ENCODE measurements at places on chromosomes 16 and 17.

- DNase-seq: no peak
Observed at GRCh38 chr17:2704031-2704889, 7.3 kb downstream of the CLUH start.

DNA sequence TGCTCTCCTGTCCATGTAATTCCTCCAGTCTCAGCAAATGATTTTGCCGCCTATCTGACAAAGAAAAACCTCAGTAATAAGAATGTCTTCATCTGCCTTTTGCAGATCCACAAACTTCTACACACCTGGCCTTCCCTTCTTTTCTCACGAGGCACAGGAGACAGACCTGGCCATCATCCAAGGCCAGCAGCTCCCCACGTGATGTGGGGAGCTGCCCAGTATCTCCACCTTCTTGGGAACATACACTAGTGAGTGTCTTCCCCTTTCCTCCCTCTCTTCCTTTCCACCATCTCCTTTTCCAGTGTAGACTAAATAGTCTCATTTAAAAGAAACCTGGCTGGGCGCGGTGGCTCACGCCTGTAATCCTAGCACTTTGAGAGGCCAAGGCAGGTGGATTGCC lies 274.4 kb downstream of the CEP112 start:
- no peak for DNase-seq

- no peak for DNase-seq
Observed at GRCh38 chr17:62172492-62173291, 107.6 kb upstream of the MED13 start.

DNA sequence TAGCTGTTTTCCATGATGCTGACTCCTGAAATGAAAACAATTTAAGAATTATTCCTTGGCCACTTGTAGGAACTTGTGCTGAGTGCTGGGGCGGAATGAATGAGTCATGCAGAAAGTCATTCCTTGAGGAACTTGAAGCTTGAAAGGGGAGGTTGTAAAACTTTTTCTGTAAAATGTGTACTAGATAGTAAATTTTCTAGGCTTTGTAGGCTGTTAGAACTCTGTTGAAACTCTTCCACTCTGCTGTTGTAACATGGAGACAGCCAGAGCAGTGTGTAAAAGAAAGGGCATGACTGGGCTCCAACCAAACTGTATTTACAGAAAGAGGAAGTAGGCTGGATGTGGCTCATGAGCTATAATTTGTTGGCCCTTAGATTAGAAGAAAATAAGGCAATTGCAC lies 46.1 kb downstream of the ABCA8 start:
- DNase-seq: peak; percentile 20

GRCh38 chr16:79263425-79263824 lies 337.1 kb downstream of the MAF start:
- no peak for DNase-seq

DNA sequence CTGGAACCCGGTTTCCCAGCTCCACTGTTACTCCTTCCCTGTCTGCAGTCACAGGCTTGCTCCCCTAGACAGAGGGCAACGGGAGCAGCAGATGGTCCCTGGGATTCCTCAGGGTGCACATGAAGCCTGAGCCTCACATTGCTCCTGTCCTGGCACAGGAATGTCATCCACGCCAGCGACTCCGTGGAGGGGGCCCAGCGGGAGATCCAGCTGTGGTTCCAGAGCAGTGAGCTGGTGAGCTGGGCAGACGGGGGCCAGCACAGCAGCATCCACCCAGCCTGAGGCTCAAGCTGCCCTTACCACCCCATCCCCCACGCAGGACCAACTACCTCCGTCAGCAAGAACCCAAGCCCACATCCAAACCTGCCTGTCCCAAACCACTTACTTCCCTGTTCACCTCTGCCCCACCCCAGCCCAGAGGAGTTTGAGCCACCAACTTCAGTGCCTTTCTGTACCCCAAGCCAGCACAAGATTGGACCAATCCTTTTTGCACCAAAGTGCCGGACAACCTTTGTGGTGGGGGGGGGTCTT lies 1.6 kb upstream of the DECR2 start:
- no peak for DNase-seq

GRCh38 chr16:58051821-58052603 lies 26.5 kb downstream of the MMP15 start:
- no peak for DNase-seq

- no peak for DNase-seq
Observed at GRCh38 chr17:43517615-43518386, 28.3 kb downstream of the ETV4 start.

- no peak for DNase-seq
Observed at GRCh38 chr17:10058921-10059683, 139.3 kb downstream of the GAS7 start.

DNA sequence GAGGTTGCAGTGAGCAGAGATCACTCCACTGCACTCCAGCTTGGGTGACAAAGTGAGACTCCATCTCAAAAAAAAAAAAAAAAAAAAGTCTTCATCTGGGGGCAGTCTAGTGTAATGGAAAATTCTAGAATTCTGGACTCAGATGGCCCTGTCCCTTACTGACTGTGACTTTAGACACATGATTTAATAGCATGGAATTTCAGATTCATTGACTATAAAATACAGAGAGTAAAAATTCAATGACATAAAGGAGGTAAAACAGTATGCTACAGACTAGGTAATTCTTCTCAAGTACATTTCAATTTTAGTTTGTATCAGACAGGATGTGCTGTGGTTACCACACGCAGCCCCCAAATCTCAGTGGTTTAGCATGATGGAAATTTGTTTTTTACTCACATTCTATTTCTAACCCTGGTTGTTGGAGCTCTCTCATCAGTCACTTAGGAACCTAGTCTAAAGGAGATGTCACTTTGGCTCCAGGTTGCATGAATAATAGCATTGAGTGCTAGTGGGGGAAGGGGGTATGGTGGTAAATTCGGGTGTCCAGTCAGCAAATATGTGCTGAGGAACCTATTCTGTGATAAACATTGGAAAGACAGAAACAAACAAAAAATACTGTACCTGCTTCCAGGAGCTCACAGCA lies 444.0 kb downstream of the XYLT1 start:
- no peak for DNase-seq

All from right renal pelvis (tissue), 4 donors.